ENCODE measurements at places on chromosomes 11 and 22.

DNA sequence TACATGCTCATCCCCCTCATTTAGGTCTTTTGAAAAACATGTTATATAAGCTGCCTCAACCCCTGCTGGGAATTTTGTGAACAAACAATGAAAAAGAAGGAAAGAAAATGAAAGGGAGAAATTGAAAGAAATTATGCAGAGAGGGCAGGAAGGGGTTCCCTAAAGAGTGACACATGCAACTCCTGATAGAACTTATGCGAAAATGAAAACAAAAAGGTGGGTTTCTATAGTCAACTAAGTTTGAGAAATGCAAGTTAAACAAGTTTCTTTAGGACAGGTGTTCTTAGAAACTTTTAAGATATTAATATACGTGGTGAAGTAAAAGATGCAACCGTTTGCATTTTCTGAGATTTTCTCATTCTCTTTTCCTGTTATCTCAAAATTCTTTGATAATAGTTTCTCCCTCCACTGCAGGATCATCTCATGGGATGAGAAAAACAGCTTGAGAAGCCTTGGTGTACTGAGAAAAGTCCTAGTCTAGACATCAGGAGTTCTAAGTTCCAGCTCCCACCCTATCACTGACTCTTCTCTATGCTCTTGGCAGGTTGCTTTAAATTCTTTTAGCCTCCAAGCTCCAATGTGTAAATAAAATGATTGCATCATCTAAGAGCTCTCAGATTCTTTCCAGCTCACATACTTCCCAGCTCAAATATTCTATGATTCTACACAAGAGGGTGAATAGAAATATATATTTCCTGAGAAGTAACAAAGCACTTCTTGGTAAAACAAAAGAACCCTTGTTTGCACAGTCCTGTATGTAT, 109.2 kb downstream of the FAM76B start:
- no peak for DNase-seq

- DNase-seq: no peak
Measured at GRCh38 chr22:39927544-39927943, 26.7 kb downstream of the GRAP2 start.

GRCh38 chr11:16935518-16936302, 78.5 kb downstream of the PLEKHA7 start:
- no peak for DNase-seq

GRCh38 chr11:94856443-94856842, 88.3 kb downstream of the AMOTL1 start:
- no peak for DNase-seq

DNA sequence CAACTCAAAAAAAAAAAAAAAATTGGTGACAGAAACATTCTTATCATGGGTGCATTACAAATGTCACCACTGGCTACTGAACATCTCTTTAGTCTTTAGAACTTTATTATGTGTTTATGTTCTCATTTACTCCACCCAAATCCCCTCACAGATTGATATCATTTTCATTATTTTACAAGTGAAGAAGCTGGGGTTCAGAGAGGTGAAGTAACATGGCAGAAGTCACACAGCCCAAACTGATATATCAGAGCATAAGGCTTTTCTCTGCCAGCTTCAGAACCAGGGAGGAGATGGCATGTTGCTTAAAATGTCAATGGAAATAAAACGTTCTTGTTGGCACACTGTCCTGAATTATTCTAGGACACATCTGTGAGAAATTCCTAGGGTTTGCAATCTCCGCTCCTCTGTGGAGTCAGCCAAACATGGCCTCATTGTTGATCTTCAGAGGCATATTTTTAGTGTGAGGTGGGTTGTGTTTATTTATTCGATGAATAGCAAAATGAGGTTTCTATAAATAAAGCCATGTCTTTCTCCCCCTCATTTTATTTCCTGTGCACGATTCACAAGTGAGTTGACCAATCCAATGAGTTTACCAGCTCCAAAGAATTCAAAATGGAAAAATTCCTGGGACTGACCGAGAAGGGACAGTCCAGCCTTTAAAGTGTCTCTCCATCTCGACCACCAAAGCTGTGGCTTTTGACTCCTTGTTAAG, 72.9 kb upstream of the ANO1 start:
- no peak for DNase-seq

GRCh38 chr11:118921929-118922744, 3.6 kb downstream of the BCL9L start:
- DNase-seq: no peak
